ENCODE measurements at places on chromosomes 6 and 20.

- peak; percentile 73 for DNase-seq
These were observed 764 bp downstream of the BAG6 start for GRCh38 chr6:31651602-31652191.

DNA sequence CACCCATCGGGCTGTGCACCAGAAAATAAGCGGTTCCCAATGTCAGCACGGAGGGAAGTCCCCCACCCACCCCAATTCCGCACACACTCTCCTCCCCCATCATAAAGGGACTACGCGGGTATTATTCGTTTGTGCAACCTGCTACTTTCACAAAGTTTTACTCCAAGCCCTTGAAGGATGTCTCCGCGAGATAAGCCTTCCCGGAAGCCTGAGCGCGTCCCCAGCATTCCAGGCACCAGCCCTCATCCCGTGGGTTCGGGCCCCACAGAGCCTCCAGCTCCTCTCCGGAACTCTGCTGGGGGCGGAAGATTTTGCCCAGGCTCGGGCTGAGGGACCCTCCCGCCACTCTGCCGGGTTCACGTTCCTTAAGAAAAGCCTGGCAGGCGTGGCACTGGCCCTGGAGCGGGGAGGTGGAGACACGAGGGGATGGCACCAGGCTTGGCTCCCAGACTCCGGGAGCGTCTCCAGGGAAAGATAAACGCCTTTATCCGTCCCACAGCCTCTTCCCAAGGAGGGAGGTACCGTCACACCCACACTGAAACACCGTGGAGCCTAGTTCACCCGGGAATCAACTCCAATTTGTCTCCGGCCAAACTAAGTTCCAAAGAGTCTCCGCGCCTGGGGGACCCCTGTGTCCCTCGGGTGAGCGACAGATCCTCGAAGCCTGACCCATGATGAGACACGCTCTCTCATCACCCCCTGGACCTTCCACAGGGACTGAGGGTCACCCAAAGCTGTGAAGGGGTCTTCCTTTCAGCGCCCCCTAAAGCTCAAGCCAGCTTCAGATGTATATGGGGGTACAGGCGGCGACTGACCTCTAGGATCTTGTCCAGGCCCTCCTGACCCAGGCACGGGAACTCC, 934 bp downstream of the KCNK5 start:
- no peak for DNase-seq

GRCh38 chr20:53995949-53996348, 74.4 kb downstream of the BCAS1 start:
- peak; percentile 22 for DNase-seq

- DNase-seq: peak; percentile 18
These were observed 25.2 kb downstream of the TBX18 start for GRCh38 chr6:84738996-84739865.

DNA sequence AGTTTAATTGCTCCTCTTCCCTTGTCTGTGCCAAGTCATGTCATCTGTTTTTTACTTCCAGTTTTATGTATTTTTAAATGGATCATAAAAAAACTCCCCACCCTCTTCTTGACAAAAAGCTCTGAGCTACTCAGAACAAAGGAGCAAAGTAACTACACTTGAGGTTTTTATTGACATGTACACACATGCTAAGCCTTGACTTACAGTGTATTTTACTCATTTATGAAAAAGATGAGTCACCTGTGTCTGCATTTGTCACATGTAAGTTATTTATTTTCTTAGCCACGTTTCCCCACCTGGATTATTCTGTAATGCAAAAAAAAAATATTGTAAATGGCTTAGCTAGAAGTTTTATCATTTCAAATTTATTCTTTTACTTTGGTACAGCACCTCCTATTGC, 628.8 kb upstream of the SLC35B3 start:
- DNase-seq: no peak

DNA sequence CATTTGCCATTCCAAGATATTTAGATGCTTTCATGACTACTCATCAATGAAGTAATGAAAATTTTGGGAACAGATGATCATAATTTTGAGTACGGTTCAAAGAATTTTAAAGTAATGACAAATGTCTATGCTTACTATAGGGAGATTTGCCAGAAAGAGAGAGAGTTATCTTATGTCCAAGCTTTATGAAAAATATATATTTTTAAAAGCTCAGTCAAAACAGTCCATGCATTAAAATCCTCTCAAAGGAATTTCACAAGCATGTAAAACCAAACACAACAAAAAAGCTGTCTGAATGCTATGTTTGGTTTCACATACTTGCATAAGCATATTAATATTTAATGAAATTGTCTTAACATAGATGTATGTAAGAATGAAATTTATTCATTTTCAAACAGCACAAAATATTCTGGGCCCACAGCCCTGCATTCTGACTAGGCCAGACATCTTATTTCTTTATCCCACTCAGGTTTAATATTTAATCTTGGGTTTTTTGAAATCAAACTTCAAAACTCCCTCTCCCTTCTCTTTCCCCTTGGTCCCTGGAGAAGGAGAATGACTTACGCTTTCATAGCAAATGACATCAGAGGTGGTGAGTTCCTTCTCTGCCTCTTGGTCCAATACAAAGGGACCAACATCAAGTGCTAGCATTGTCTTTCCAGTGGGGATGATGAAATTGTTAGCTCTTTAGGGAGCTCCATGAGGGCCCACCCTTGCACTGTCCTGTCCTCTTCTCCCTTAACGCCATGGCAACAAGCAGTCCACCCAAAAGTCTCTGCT, 94.2 kb downstream of the ADAT2 start:
- DNase-seq: no peak

- no peak for DNase-seq
These were observed 280.6 kb downstream of the HDGFL1 start for GRCh38 chr6:22849921-22850320.

DNA sequence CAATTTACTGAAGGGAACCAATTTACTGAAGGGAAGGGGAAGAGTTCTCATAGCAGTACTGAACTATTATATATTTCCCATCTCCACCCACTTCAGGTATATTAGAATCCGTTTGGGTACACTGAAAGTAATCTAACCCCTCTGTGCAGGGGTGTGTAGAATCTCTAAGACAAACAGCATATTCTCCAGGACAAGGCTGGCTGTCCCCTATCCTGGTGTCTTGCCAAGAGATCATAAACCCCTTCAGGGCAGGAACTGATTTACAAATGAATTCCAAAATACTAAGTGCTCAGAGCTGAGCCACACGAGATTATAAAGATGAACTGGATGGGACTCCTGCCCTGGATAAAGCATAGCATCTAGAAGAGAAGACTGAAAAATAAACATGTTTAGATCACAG, 9.2 kb downstream of the ASF1A start:
- no peak for DNase-seq

DNA sequence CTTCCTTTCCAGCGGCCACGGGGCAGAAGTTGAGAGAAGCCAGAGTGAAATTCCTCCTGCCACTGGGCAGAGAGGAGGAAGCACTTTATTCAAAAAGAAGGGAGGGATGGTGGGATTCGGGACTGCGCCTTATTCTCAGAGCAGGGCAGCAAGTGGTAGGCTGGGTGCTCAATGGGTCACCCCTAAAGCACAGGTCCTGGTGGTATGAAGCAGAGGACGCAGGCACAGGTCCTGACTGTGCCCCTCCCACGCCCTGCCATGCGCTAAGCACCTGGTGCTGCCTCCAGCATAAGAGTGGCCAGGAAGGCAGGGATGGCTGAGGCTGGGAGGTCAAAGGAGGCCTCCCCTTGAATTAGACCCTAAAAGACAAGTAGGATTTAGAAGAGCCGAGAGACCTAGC, 4.9 kb upstream of the GRM4 start:
- DNase-seq: no peak

DNA sequence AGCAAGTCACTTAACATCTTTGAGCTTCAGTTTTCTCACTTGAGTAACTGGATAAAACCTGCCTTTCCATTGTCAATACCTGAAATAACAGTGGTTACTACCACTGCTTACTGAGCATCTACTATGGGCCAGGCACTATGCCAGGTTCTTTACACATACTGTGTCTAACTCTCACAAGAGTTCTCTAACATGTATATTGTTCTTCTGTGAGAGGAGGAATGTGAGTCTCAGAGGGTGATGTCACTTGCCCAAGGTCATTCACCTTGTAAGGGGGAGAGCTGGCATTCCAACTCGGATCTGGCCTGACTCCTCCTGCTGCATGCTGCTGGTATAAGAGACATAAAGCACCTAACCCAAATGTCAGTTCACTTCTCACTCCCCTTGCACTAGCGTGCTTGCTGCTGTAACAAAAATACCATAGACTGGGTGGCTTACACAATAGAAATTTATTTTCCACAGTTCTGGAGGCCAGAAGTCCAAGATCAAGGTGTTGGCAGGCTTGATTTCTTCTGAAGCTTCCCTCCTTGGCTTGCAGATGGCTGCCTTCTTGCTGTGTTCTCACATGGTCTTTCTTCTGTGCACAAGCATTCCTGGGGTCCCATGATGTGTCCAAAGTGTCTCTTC, 21.9 kb upstream of the SGK2 start:
- peak; percentile 15 for DNase-seq

GRCh38 chr6:6660339-6661045, 72.0 kb downstream of the LY86 start:
- no peak for DNase-seq

- DNase-seq: no peak
These were observed 184.5 kb upstream of the AGPAT4 start for GRCh38 chr6:161458201-161458951.

DNA sequence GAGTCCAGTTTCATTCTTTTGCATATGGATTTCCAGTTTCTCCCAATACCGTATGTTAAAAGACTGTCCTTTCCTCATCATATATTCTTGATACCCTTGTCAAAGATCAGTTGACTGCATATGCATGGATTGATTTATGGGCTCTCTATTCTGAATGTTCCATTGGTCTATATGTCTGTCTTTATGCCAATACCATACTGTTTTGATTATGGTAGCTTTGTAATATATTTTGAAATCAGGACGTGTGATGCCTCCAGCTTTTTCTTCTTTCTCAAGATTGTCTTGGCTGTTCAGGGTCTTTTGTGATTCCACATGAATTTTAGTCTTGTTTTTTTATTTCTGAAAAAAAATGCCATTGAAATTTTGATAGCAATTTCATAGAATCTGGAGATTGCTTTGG, 51.9 kb downstream of the KIZ start:
- DNase-seq: no peak

GRCh38 chr6:85798931-85799652, 156.4 kb upstream of the SYNCRIP start:
- DNase-seq: no peak

DNA sequence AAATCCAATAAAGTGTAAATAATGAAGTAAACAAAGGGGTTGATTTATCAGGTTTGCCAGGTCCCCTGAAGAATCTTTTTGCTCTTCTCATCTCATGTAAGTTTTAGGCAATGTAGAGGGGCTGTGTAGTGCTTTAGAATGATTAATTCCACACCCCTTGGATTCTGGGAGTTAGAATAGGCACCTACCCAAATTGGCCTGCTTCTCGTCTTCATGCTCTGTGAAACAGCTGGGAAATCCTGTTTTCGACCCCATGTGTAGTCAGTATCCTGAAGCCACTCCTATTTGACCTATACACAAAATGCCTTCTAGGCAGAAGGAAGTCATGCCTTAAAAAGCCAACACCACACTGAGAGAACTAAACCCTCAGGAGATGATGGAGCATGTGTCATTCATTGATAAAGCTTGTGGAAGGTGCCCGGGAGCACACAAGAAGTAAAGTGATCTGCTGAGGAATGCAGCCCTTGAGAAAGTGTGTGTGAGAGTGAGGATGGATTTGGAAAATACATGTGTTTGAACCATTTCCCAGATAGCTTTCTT, 170.9 kb downstream of the KLHL32 start:
- DNase-seq: peak; percentile 14

DNA sequence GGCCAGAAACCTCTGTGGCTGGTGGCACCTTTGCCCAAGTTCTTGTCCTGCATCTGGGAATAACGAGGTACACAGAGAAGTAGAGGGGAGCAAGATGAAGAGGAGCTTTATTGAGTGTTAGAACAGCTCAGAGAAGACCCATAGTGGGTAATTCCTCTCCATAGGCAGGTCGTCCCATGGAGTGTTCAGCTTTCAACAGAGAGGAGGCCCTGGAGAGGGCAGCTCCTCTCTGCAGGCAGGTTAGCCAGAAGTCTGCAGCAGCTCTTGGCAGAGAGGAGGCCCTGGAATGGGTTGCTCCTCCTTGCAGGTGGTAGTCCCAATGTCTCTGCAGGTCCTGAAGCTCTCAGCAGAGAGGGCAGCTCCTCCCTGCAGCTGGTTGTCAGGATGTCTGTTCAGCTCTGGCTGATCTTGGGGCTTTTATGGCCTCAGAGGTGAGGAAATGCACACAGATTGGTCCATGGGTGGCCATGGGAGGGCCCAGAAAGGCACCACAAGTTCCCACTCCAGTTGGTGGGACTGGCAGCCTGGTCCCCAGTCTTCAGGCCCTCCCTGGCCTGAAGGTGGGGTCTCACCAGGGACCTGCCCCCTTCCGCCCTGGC, 89.0 kb downstream of the IPCEF1 start:
- no peak for DNase-seq

DNA sequence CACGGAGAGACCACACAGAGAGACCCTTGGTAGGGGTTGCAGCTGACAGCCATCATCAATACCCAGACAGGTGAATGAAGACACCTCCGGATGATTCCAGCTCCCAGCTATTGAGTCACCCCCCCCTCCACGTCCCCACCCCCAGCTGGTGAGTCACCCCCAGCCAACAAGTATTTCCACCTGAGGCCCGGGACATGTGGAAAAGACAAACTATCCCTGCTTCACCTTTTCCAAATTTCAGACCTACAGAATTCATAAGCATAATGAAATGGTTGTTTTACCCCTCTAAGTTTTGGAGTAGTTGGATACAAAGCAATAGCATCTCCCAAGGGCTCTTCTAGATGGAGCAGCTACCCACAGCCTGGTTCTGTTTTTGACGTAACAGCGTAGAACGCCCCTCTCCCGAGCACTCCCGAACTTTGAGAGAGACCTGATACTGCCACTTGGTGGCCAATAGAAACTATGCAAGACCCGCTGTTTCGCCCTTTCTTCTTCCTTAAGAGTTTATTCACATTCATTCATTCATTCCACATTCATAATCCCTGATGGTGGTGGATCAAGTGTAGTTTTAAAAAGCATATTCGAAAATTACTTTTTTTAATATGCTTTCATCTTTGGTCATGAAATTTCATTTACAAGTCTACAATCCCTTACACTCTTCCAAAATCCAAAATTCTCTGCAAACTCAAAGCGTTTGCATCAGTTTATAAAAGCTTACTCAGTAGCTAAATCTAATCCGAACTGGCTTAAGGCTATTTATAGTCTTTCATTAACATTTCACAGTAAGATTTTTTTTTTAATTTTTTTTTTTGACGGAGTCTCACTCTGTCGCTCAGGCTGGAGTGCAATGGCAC, 15.1 kb upstream of the PPP1R16B start:
- no peak for DNase-seq

DNA sequence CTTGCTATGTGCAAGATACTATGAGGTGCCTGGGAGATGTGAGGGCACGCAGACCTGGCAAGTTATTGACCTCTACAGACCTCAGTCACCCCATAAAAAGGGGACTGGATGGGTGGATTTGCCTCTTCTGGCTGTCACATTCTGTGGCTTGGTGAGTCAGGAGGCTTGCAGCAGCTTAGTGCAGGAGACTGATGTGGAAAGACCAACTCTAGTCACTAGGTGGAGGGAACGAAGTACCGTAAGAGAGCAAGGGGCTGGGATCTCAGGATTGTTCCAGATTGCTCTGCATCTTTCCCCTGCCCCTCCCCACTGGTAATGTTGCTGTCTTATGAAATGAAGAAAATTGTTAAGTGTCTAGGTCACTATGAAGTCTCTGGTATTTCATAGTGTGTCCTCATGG, 3.3 kb downstream of the MAPRE1 start:
- DNase-seq: peak; percentile 83
